ENCODE measurements at places on chromosomes 16 and 17. TPM values are rescaled to one million over a fixed set of nuclear protein-coding genes. Genes with fewer than 3 reads are reported as not detected.

The RHBDL3 gene
- 35.6 TPM for total RNA-seq

The SLC12A3 gene
- total RNA-seq: not detected

The KCNH4 gene
- not detected for total RNA-seq

The ZNF629 gene
- total RNA-seq: 18.8 TPM

The CENPT gene
- total RNA-seq: 46.1 TPM

The HEATR9 gene
- not detected for total RNA-seq

The KRT14 gene
- total RNA-seq: 51.0 TPM

The PDE6G gene
- total RNA-seq: 6.4 TPM

The CNTNAP4 gene
- total RNA-seq: 32.0 TPM
